SW 1271 (cell line): ENCODE measurements at places on chromosomes 7 and 10.

DNA sequence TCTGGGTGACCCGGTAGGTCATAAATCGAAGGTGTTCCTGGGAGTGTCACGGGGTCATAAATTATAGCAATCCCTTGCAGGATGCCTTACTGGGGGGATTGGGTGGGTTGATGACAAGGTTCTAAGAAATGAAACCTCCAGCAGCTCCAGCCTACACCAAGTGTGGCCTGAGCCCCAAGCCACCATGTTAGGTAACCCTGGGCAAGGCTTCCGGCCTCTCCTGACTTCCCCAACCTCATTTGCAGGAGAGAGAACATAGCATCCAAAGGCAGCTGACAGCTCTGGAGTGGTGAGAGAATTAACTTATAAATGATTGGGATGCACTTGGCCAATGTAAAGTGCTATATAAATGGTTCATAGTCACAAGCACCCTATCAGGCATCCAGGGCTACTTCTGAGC, 52.8 kb upstream of the TMEM273 start:
- no peak for DNase-seq

DNA sequence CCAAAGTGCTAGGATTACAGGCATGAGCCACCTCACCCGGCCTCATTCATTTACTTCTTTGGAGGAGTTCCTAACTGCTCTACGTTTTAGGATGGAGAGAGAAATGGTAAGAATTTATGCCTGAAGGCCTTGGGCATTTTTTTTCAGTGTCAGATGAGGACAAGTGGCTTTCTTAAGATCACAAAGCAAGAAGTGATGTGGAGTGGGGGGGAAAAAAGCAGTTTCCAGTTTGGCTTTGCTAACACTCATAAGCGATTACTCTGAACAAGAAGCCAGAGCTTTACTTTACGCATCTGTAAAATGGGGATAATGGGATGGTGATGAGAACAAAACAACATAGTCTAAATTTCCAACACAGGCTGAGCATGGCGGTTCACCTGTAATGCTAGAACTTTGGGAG, 2.6 kb upstream of the PPIA start:
- DNase-seq, result no peak

- DNase-seq, result peak; percentile 13
These were observed 618 bp downstream of the KIF5B start for GRCh38 chr10:32055478-32056135.

DNA sequence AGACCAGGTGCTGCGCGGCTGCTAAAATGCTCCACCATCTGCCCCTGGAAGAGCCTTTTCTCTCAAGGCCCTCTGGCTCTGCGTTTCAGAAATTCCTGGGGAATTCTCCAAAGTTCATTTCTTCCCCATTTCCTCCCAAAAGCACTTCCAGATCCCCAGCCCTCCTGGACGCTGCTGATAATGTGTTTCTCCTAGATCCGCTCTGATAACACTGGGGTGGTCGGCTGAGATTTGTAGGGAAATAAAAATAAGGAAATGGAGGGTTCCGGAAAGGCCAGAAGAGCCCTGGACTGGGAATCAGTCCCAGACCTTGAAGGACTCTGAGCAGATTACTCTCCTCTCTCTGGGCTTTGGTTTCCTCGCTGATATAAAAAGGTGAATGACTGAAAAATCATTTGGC, 28.1 kb downstream of the COL13A1 start:
- DNase-seq, result no peak

GRCh38 chr7:159094919-159095915, 49.5 kb downstream of the VIPR2 start:
- no peak for DNase-seq

- DNase-seq, result no peak
These were observed 9.6 kb upstream of the ZMIZ1 start for GRCh38 chr10:79058899-79059841.

DNA sequence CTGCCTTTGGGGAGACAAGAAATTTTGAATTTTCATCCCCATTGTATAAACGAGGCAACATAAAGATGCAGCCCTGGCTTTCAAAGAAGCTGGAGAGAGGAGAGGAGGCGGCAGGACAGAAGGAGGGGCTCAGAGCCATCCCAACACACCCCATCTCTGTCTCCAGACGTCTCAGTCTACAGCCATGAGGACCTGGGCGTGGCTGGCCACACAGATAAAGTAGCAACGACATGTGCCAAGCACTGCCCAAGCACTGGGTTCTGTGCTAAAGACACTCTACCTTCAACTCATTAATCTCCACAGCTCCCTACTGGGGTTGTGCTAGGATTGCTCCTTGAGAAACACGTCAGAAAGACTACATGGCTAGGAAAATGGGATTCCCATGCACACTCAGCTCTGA, 65.2 kb downstream of the DLG5 start:
- no peak for DNase-seq

DNA sequence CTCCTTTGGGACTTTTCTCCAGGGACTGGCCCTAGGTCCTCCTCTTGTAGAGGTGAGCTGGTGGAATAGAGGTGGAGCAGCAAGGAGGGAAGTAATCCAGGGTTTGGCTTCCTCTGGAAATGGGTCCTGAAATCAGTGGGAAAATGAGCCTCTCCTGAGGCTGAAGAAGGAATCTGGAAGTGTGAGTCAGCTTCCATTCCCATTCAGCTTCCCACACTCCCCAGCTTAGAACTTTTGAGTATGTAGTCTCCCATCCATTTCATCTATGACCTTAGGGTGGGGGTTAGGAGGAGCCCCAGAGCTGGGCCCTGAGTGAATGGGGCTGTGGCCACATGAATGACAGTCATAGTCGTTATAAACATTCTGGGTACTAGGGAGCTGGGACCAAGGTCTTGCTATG, 17.7 kb downstream of the LDB1 start:
- DNase-seq, result no peak

DNA sequence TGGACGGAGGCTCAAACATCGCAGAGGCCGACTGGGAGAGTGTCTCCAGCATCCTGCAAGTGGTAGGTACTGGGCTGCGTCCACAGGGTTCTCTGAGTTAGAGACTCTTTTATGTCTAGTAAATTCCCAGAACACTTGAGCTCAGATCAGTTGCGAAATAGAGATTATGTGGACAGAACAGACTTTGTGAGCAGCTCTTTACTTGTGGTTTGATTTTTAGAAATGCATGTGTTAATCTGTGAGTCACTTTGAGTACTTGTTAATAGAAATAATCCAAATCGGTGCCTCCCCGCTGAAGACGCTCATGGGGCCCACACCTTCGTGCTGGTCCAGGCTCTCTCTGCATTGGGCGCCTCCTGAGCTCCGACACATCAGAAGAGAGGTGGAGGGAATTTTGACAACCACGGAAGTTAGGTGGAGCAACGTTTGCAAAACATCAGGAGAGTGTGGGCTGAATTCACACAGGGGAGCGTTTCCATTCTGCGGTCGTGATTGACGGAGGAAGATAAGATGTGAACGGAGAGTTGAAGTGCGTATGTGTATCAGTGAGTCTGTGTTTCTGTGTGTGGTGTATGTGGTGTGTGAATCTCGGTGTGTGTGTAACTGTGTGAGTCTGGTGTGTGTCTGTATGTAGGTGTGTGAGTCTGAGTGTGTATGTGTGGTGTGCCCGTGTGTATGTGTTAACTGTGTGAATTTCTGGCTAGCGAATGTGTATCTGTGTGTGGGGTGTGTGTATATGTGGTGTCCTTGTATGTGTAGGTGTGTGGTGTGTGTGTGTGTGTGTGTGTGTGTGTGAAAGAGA, 32.1 kb downstream of the PFKP start:
- DNase-seq, result no peak

GRCh38 chr10:3850999-3851937, 66.3 kb upstream of the KLF6 start:
- no peak for DNase-seq

- DNase-seq, result no peak
These were observed 47.3 kb upstream of the CNPY1 start for GRCh38 chr7:155593461-155594162.

- no peak for DNase-seq
These were observed 258.0 kb upstream of the LYZL1 start for GRCh38 chr10:29030900-29031299.

GRCh38 chr7:27183682-27184336, 1.2 kb downstream of the HOXA11 start:
- DNase-seq, result no peak

- DNase-seq, result no peak
These were observed 296.1 kb downstream of the CDK14 start for GRCh38 chr7:90892213-90892612.

DNA sequence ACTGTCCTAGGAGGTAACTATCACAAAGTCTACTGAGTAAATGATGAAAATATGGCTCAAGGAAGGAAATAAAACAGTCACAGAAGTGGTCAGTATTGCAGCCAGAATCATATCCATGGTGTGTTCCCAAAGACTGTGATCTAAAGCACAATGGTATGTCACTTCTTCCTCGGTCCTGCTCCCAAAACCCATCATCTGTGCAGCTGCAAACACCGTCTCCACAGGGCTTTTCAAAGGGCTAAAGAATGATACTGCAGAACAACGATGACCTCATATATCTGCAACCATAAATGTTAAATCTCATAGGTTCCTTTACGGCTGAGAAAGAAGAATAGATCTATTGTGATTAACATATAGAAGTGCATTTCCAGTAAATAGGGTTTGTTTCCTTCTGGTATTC, 465.0 kb downstream of the GRID1 start:
- DNase-seq, result no peak

- DNase-seq, result no peak
These were observed 62.5 kb downstream of the RSU1 start for GRCh38 chr10:16754765-16755164.

DNA sequence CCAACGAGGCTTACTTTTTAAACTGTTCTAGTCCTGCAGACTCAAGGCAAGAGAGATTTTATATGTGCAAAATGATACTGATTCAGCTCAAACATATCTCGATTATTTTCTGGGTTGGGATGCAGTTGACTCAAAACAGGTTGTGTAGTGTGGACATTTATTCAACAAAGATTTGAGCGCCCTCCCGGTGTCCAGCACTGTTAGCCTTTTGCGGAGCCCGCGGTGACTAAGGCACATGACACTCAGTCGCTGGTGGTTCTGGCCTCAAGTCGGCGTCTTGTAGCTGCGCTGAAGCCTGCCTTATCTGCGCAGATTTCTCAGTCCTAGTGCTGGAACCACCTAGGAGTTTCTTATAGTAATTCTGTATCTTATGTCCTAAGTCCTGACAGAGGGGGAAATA, 938 bp upstream of the CADPS2 start:
- DNase-seq, result peak; percentile 59

- no peak for DNase-seq
These were observed 258.8 kb downstream of the AHR start for GRCh38 chr7:17557251-17557671.

GRCh38 chr10:69119896-69120295, 4.1 kb upstream of the VPS26A start:
- DNase-seq, result no peak

- DNase-seq, result no peak
These were observed 223.1 kb upstream of the INHBA start for GRCh38 chr7:41925946-41926345.

- DNase-seq, result no peak
These were observed 477.7 kb upstream of the TPK1 start for GRCh38 chr7:145313551-145313950.

DNA sequence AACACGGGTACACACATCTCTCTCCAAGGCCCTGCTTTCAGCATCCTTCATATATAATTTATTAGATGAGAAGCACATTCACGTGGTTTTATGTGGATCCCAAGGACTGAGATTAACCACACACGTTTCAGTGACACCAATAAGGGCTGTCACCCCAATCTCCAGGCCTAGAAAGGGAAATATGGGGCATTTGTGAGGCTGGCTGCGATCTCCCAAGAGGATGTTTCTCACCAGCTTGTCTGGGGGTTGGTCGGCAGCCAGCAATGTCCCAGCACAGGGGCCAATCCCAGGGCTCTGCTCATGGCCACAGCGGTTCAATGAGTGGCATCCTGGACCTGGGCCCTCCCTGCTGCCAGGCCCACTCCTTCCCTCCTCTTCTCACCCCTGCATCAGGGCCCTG, 115.5 kb downstream of the ITIH5 start:
- DNase-seq, result no peak

GRCh38 chr10:110572862-110573261, 5.4 kb downstream of the SMC3 start:
- no peak for DNase-seq

GRCh38 chr10:27188897-27189296, 33.7 kb downstream of the MASTL start:
- no peak for DNase-seq

GRCh38 chr10:74380795-74381194, 229.8 kb downstream of the ADK start:
- DNase-seq, result no peak

- DNase-seq, result no peak
These were observed 60.8 kb upstream of the OIT3 start for GRCh38 chr10:72832701-72833100.

- no peak for DNase-seq
These were observed 222.8 kb downstream of the LRMDA start for GRCh38 chr10:75654171-75654771.

DNA sequence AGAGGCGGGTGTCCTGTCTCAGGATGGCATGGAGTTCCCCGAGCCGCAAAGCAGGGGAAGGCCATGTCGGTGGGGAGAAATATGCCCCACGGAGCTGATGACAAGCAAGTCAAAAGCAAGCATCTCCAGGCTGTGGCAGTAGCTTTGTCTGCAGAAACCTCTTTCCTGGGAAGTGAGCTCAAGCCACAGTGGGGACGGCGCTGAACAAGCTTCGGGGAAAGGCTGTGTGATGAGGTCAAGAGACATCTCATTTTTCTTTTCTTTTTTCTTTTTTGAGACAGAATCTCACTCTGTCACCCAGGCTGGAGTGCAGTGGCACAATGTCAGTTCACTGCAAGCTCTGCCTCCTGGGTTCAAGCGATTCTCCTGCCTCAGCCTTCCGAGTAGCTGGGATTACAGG, 62.6 kb downstream of the ELFN1 start:
- DNase-seq, result no peak

DNA sequence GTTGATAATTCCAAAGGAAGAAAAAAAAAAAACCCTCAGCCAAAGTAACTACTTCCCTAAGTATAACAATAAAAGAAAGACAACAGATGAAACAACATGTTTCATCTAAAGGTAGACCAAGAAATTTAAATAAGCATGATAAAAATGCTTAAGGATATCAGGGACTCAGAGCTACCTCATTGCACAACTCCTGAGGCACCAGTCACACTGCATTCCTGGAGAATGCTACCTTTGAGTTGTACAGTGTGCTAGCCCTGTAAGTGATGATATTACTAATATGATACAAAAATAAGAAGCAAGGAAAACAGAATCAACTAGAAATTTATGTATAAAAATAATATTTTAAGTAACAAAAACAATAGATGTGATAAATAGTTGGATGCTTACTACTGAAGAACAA, 29.5 kb upstream of the C7orf33 start:
- DNase-seq, result no peak

- DNase-seq, result peak; percentile 7
These were observed 174.5 kb downstream of the TPST1 start for GRCh38 chr7:66379542-66380160.
